HFF-Myc (cell line): ENCODE measurements at places on chromosomes 12 and 14.
A peak's percentile ranks its signal among the peaks of the same experiment; 100 is the strongest.

- DNase-seq, result no peak
These were observed 174.8 kb downstream of the EFCAB11 start for GRCh38 chr14:89779707-89780106.

DNA sequence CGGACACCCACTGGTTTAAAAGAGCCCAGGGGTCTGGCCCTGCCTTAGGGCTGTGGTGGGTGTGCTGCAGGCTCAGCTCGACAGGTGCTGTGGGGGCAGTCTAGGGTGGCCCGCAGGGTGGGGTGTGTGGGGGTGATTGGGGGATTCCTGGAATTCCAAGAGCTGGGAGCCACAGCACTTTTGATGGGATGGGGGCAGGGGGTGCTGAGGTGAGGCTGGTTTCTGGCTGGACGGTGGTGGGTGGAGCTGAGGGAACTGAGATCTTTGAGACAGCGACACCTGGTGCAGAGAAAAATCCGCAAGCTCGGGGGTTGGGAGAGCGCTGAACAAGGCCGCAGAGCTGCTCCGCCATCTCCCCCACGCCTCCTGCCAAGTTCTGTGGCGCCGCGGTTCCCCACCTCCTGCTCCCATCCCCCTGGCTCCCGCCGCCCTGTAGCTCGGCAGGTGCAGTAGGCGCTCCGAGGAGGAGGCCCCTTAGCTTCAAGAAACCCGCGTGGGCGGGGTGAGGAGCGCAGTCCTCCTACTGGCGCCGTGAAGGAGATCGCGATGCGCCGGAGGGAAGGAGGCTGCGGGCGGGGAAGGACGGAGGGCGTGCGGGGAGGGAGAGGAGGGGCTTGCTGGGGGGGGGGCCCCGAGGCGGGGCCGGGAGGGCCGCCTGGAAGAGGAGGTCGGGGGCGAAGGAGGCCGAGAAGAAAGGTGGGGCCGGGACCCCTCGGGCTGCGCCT is 1.3 kb upstream of the TEDC1 start:
- DNase-seq, result peak; percentile 72

DNA sequence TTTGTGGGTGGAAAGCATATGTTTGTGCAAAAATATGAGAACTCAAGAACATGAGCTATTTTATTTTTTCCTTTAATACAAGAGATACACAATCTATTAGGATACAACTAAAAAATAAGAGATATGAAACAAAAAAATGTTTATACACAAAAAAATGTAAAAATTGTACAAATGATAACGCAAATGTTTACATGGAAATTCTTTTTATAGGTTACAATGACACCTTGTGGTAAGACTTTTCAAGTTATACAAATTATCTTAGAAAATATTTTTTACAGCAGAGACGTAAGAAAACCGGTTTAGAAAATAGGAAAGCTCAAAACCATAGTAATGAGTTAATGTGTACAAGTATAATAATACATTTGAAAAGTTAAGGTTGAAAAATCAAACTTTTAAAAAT is 25.5 kb downstream of the CEP83 start:
- DNase-seq, result no peak

- no peak for DNase-seq
These were observed 223.0 kb downstream of the PTPRO start for GRCh38 chr12:15545334-15545733.

- DNase-seq, result no peak
These were observed 5.8 kb downstream of the LDHB start for GRCh38 chr12:21651821-21652220.

- no peak for DNase-seq
These were observed 77.3 kb downstream of the IRF2BPL start for GRCh38 chr14:76951166-76951565.

- DNase-seq, result no peak
These were observed 4.6 kb upstream of the LRRC23 start for GRCh38 chr12:6899837-6900519.

DNA sequence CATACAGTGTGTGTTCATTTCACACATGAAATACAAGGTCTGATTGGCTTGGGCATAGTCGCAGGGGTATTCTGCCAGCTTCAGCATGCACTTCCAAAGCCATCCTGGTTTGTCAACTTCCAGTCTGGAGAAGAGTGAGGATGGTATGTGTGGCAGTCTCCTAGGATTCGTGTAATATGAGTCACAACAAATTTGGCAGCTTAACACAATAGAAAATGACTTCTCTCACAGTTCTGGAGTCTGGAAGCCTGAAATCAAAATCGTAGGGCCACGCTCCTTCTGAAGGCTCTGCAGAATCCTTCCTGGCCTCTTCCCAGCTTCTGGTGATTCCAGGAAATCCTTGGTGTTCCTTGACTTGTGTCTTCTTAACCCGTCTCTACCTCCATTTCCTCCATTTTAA is 167.5 kb downstream of the PPM1H start:
- DNase-seq, result no peak

GRCh38 chr12:27273114-27273513 is 29.0 kb downstream of the STK38L start:
- DNase-seq, result no peak

- no peak for DNase-seq
These were observed 82.6 kb downstream of the BBS10 start for GRCh38 chr12:76265424-76266180.

DNA sequence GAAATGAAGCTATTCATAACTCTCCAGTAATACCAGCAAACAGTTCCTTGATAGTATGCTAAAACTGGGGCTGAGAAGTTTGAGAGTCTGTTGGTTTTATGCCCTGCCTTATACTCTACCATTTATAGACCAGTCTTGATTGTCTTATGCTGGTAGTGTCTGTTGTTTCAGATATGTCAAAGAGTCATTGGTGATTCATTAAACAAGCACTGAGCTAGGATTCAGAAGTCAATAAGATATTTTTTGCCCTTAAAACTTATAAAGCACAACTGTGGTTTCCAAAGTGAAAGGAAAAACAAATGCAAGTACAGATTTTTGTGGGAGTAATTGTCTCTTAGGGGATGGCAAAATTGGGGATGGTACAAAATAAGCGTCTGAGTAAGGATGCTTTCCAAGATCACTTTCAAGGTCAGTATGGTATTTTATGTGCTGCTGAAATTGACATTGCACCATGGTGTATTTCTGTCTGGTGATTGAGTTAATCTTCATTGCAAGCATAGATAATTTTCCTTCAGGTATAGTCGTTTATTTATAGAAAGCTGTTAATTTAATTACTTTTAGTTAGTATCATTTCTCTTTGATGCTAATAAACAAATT is 289.5 kb upstream of the E2F7 start:
- DNase-seq, result no peak

- DNase-seq, result no peak
These were observed 11.0 kb downstream of the ASB2 start for GRCh38 chr14:93965287-93965821.

DNA sequence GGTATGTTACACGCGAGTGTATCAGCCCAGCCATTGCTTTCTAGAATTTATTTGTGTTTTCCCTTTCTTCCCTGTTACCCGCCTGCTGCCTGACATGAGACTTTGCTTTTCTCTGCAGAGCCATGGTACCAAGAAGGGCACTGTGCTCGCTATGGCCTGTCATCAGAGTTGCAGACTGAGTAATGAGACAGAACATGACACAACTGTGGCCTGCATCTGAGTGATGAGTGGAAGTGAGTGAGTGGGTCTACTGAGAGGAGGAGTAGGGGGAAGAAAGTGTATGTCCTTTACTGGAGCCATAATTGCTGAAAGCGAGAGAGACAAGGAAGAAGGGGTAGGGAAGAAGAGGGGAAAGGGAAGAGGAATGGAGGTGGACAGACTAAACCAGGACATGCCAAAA is 2.9 kb downstream of the RILPL1 start:
- no peak for DNase-seq

DNA sequence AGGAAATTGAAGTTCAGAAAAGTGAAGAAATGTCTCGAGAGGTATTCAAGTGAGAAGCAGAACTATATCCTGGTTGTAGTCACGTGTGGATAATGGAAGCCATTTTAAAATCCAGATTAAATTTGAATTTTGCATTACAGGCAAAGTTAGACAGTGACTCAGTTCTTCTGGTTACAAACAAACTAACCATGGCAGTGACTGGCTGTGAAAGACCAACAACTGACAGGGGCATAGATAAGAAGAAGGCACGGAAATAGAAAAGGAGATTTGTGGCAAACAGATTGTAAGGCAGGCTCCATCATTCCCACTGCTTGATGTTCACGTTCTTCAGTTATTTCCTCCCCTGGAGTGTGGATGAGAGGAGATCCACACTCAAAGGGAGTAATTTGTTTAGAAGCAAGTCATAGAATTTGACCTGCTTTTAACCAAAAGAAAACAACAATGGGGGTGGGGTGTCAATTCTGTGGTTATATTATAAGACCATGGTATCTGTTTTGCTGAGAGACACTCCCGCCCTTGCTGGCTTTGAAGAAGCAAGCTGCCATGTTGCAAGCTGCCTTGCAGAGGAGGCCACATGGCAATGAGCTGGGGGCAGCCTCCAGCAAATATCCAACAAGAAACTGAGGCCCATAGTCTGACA is 795.3 kb downstream of the VRK1 start:
- no peak for DNase-seq

GRCh38 chr12:98418357-98419075 is 96.9 kb upstream of the TMPO start:
- DNase-seq, result peak; percentile 94

DNA sequence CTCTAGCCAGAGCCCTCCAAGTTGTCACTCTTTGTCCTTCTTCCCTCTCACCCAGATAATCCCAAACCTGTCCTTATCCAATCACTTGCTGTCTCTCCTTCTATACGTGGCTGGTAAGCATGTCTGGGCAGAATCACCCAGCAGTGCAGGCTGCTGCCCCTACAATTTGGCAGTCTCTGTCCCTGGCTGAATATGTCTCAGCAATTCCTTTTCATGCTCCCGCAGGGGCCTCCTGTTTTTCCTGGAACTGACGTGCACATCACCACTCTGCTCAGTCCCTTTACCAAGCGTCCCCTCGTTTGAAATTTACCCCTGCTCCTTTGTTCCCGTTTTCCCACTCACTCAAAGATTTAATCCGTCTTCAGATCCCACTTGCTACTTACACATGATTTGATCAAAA is 80.0 kb downstream of the ST8SIA1 start:
- DNase-seq, result no peak

DNA sequence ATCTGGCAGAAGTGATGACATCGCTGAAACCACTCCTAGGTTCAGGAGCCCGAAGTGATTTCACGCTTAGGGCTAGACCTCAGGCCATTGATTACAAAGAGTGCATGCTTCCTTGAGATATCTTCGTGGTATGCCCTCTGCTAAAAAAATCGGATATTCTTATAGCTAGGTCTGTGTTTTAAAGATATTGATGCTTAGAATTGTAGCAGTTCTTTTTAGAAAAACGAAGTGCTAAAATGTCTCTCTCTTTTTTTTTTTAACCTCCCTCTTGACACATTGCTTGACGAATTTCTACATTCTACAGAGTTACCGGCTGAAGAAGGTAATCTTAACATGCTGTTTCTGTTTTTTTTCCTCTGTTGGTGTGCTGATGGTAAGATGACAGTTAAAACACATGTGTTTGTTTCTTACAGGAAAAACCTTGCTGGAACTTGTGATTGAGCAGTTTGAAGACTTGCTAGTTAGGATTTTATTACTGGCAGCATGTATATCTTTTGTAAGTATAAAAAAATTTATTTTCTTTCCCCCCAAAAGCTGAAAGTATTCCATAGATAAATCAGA is 1.3 kb downstream of the ATP2A2 start:
- DNase-seq, result no peak

DNA sequence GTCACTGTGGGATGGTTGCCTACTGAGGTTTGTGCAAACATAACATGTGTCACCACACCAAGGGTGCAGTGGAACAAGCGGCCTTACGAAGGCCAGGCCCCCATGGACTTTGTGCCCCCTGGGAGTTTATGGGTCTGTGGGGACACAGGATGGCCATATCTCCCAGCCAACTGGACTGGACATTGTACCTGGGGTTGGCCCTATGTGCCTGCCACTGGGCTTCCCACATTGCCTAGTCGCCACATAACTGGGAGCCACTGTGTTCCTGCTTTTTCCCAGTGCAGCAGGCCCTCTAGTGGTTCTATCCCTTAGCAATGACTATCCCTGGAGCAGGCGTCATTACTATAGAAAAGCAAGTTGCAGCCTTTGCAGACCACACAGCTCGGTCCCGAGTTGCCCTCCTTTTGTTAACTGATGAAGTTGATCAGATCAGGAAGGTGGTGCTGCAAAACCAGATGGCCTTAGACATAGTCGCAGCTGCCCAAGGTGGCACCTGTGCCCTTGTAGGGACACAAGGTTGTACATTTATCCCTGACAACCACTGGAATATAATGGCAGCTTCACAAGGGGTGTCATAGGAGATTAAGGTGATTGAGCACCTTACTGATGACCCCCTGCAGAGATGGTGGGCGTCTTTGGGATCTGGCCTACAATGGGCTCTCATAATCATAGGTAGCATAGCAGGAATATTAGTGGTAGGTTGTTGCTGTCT is 15.2 kb upstream of the RNASE12 start:
- no peak for DNase-seq

DNA sequence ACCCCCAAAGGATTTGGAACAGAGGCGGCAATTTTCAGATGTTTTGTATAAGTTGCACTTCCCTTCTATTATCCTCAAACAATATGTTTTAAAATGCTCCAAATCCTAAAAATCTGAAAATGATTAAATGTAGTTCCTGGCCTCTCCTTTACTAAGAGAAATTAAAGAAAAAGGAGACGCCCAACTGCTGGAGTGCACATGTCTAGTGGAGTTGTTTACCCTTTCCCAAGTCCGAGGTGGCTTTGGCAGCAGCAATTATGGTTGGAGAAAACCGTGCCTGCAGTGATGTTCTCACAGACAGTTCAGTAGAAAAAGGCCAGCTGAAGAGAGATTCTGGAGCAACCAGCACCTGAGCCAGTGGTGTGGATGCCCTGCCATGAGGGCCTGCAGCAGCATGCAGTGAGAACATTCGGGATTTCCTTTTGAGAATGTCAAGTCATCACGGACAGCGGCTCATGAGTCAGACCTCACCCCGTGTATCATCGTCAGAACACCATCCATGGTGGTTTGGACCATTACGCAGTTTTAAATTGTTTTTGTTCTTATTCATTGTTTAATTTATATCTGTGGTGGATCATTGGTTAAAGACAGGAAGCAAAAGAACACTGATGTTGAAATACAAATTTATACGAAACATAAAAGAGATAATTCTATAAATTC is 179.0 kb upstream of the KRR1 start:
- DNase-seq, result peak; percentile 98

- DNase-seq, result no peak
These were observed 15.0 kb upstream of the MDM2 start for GRCh38 chr12:68792952-68793351.

DNA sequence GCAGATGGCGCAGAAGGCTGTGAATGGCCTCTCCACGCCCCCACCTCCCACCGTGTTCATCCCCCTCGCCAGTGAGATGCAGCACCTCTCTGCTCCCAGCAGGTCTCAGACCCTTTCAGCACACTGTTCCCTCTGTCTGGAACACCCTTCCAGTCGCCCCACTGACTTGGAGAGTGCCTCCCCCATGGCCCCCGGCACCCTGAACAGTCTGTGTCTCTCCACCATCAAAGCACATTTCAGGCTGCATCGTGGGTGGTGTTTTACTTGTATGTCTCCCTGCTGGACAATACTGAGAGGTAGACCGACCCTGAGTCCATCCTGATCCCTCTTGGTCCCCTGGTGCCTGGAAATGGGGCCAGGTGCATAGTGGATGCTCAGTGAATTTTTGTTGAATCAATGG is 34.9 kb downstream of the CACNA2D4 start:
- no peak for DNase-seq
